Keratinocyte (primary cell): ENCODE measurements at places on chromosomes 3 and 15. TPM values are rescaled to one million over a fixed set of nuclear protein-coding genes. Genes with fewer than 3 reads are reported as not detected.

DNA sequence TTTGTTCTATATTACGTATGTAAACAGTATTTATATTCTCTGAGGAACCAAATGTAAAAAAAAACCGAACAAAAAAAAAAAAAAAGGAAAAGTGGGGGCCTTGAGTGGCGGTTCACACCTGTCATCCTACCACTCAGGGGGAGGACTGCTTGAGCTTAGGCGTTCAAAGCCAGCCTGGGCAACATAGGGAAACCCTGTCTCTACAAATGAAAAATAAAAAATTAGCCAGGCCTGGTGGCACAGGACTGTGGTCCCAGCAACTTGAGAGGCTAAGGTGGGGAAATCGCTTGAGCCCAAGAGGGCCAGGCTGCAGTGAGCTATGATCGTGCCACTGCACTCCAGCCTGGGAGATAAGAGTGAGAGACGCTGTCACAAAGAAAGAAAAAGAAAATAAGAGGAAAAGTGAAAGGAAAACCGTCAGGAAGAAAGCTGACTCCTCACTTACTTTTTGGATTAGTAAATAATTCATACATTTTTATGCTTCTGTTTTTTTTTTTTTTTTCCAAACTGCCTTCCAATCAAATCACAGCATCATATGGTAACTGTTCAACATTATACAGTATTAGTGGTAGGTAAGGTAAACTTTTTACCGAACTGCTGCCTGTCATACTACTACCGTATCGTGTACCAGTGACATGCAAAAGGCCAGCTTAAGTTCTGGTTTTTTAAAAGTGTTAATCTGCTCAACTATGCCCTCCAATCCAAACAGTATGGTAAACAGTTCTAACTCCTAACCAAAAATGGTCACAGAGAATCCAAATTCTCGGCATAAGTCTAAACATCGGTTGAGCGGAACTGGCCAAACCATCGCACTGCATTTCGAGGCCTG lies 1.2 kb downstream of the PHC3 start:
- H3K4me3 ChIP-seq = peak overlapping the region; percentile 99
- peak overlapping the region; percentile 96 for H3K27ac ChIP-seq
- H3K4me1 ChIP-seq = peaks cover 15% of the 10 kb centered on the region
- peaks cover 8% of the 10 kb centered on the region for H3K36me3 ChIP-seq

DNA sequence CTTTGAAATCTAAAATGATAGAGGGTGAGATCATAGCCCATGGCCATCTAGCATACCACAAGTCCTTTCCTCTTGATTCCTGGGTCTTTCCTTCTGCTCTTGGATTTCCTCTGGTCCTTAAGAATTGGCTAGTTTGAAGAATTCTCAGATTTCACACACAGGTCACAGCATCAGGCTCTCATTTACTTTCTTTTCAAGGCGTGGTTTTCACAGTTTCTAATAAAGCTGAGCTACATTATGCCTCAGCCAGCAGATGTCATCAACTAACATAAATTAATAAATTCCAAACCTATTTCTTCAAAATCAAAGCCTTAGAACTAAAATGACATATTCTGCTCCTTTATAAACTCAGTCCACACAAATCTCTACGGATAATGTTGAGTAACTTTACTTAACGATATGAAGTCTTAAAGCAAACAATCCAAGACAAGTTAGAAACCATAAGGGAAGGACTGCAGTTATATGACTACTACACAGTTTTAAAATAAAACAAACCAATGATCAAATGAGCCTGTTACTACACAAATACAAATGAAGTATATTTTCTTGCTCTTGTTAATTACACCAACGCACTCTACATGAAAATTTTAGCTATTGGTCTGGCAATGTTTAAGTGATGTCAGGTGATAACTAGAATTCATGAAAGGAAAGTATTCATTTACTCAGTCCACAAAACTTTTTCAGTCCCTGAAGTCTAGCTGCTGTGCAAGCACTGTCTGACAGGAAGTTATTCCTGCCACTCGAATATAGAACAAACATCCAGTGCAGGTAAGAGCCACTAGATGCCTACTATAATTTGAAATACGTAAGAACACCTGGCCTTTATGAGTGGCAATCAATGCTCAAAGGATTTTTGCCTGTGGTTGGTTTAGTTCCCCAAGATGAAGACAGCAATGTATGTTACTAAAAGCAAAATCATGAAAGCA lies 9.2 kb downstream of the CCDC14 start:
- no peak overlapping the region for H3K4me3 ChIP-seq
- H3K27ac ChIP-seq = no peak overlapping the region
- no peaks in the 10 kb centered on the region for H3K27me3 ChIP-seq
- H3K36me3 ChIP-seq = peaks cover 7% of the 10 kb centered on the region
- no peak for DNase-seq

LSMEM2 gene
- not detected in 3 replicates for polyA plus RNA-seq

- H3K36me3 ChIP-seq = no peaks in the 10 kb centered on the region
- no peaks in the 10 kb centered on the region for H3K4me1 ChIP-seq
- no peak overlapping the region for H3K27ac ChIP-seq
- H3K4me3 ChIP-seq = no peak overlapping the region
These were observed 12.3 kb downstream of the ETFA start for GRCh38 chr15:76298986-76299385.

GRCh38 chr3:48851407-48851806 lies 3.7 kb upstream of the PRKAR2A start:
- H3K27me3 ChIP-seq = no peaks in the 10 kb centered on the region
- no peaks in the 10 kb centered on the region for H3K36me3 ChIP-seq
- no peak overlapping the region for H3K27ac ChIP-seq
- H3K4me3 ChIP-seq = no peak overlapping the region

DNA sequence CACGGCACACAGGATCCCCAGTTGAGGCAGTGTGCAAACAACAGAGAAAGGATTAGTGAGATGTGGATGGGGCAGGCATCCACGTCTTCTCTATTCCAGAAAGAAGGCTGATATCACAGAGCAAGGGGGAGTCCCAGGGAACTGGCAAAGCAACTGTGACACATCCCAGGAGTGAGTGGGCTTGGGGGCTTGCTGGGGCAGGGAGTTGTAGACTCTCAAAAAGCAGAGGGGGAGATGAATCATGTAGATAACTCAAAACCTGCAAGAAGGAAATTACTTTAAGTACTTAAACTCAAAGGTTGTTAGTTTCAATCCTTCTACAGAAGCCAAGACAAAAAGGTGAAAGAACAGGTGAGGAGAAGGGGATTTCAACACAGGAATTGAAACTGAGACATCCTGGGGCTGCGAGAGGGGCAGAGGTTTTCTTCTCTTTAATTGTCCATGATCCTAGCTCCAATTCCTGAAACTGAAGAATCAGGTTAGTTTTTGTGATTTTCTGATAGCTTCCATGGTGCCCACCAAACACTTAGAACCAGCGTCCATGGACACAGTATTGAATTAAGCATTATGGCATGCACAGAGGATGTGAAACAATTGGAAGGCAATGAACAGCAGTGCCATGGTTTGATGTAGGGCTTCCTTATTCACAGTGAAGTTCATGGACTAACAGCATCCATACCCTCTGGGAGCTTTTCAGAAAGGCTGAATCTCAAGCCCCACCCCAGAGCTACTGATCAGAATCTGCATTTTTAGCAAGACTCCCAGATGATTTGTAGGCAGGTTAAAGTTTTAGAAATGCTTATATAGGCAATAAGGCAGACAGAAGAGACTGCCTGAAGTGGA lies 52.0 kb downstream of the CCR3 start:
- H3K4me1 ChIP-seq = peaks cover 13% of the 10 kb centered on the region
- no peaks in the 10 kb centered on the region for H3K36me3 ChIP-seq
- no peak for DNase-seq
- H3K27ac ChIP-seq = no peak overlapping the region
- H3K4me3 ChIP-seq = no peak overlapping the region
